ENCODE measurements at places on chromosomes 2 and 18. TPM values are rescaled to one million over a fixed set of nuclear protein-coding genes. Genes with fewer than 3 reads are reported as not detected.
A peak's percentile ranks its signal among the peaks of the same experiment; 100 is the strongest.

GRCh38 chr2:106085181-106085940 lies 108.7 kb downstream of the UXS1 start:
- peak; percentile 73 for DNase-seq

- peak; percentile 90 for DNase-seq
Observed at GRCh38 chr2:195535911-195536522, 121.0 kb upstream of the SLC39A10 start.

GRCh38 chr2:218005486-218005885 lies 2.7 kb upstream of the TNS1 start:
- DNase-seq, result no peak

GRCh38 chr2:196514641-196515040 lies 124.9 kb upstream of the CCDC150 start:
- DNase-seq, result no peak

GRCh38 chr2:196324211-196324610 lies 152.8 kb upstream of the STK17B start:
- DNase-seq, result no peak

The ALPG gene
- total RNA-seq, result not detected

The CYP26B1 gene
- not detected for total RNA-seq

The IL1R2 gene
- total RNA-seq, result 0.88 TPM

The SSB gene
- 85.4 TPM for total RNA-seq

The EML6 gene
- total RNA-seq, result 0.95 TPM
